Right renal cortex interstitium (tissue), 3 donors: ENCODE measurements at places on chromosomes 2 and 18. TPM values are rescaled to one million over a fixed set of nuclear protein-coding genes. Genes with fewer than 3 reads are reported as not detected.

GRCh38 chr2:29278966-29279365 is 163.8 kb downstream of the CLIP4 start:
- no peak for DNase-seq

DNA sequence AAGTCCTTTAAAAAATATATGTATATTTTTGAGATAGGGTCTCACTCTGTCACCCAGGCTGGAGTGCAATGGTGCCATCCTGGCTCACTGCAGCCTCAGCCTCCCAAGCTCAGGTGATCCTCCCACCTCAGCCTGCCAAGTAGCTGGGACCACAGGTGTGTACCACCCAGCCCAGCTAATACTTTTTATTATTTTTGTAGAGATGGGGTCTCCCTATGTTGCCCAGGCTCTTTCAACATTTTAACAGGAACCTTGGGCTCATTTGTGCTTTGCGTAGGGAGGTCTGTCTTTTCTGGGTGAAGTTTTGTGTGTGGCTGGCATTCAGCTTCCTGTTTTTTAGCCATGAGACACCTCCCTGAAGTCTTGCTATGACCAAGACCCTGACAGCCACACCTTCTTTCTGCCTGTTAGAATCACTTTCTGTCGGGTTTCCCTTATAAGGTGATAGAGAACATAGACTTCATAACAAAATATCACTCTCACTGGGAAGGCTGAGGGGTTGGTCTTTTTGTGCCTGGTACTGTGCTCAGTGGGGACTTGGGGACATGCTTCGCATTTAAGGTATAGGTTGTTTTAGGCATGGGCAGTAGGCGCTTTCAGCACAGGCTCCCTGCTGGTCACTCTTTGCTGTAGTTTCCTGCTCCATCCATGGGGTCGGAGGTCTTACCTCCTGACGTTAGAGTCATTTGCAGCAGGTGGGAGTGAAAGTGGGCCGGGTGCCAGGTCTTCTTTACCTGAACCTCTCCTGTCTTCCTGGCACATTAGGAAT is 3.4 kb downstream of the RAB31 start:
- no peak for DNase-seq

The PTPRM gene
- 114 TPM for polyA plus RNA-seq

DNA sequence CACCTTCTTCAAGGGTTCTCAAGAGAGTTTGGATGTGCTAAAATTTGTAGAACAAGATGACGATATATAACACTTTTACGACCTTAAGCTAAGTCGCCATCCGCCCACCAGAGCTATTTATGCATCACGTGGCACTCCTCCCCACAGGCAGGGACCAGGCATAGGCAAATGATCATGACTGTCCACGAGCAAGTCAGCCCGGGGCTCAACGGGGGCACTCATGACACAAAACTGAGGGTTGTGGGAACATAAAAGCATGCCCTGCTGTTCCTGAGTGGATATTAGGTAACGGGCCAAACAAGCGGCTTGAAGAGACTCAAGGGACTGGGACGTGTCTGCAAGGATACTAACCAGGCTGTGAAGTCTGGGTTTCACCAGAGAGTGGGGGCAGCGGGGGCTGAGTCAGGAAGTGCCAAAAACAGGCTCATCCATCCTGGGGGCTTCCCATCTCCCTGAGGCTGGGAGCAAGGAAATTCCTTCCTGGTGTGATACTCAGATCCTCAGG is 58.1 kb downstream of the FAM178B start:
- DNase-seq = no peak

GRCh38 chr18:12737243-12737902 is 34.5 kb downstream of the PSMG2 start:
- DNase-seq = no peak
